ENCODE measurements at places on chromosomes 3 and 15.
A peak's percentile ranks its signal among the peaks of the same experiment; 100 is the strongest.

DNA sequence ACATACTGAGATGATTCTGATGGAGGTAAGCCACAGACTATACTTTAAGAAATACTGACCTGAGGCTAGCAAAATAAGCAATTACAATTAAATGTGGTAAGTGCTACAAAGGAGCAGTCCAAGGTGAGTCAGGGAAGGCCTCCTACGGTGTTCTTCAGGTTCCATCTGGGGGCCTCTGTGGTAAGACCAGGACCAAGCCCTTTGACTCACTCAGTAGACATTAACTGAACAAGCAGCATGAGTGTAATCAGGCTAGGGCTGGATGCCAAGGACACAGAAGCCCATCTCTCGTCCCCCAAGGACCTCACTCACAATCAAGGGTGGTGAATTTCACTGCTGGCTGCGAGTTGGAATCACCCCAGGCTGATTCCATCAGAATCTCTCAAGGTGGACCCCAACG, 37.3 kb downstream of the DZIP1L start:
- DNase-seq: no peak

DNA sequence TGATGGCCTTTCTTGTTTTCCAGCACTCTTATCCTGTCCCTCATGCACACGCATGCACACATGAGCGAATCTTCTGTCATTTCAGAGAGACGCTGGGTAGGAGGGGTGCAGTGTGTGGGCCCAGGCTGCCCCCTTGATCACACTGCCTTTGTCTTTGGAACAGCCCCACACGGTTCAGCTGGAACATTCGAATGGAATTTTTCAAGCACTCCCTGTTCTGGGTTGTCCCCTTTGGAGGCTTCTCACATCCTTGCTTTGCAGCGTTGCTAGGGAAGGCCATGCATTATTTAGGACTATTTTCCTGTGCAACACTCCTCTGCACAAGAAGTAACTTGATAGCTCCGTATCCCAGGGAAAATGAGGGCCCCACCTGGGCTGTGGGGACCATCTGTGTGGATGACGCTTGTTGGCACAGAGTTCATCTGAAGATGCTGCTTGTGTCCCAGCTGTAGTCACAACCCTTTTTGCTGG, 78.4 kb downstream of the SPSB4 start:
- DNase-seq: no peak

DNA sequence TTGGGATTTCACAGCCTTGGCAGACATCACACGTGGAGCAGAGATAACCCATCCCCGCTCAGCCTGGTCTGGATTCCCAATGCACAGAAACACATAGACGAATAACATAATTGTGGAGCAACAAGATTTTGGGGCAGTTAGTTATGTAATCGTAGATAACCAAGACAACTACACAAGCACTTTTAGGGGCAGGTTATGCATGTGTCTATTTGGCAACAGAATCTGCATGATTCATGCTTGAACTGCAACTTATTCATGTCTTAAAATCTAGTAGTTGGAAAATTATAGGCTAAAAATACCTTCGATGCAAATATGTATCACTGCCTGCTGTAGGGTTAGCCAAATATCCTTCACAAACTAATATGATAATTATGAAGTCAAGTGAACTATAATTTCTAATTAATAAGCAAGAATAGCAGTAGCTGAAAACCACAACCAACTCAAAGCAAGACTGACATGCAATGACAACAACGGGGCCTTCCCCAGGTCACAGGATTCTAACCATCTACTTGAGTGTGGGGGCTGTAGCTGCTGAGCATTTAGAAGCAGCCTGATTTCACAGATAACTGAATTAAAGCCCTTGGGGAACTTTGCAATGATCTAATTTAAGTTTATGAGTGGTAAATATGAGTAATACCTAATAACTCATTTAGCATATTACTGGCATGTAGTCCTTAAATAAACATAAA, 31.1 kb downstream of the DGKG start:
- DNase-seq: no peak

GRCh38 chr3:146491303-146491702, 21.9 kb upstream of the PLSCR2 start:
- DNase-seq: no peak

DNA sequence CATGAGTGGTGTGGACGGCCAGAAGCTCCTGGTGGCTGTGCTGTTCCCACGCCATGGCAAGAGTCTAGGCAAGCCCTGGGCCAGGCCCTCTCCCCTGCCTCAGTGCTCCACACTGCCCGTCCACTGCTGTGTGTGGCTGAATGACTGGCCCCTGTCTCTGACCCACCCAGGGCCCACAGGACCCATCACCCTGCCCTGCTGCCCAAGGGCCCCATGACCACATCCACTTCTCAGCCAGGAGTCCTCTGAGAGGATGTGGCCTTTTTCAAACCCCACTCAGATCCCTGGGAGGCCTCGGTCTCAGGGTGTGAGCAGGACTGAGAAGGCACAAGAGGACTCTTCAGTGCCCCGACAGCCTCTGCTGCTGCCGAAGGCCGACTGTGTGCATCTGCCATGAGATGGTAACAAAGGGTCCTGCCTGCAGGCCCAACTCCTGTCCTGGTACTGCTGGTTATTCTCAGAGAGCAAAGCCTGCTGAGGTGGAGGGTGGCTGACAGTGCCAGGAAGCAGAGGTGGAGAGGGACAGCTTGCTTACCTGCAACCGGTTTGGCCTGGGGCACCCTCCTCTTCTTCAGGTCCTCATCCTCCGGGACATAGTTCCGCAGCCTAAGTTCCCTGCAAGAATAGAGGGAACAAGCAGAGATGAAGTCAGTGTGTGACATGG, 47.5 kb downstream of the PTH1R start:
- no peak for DNase-seq

DNA sequence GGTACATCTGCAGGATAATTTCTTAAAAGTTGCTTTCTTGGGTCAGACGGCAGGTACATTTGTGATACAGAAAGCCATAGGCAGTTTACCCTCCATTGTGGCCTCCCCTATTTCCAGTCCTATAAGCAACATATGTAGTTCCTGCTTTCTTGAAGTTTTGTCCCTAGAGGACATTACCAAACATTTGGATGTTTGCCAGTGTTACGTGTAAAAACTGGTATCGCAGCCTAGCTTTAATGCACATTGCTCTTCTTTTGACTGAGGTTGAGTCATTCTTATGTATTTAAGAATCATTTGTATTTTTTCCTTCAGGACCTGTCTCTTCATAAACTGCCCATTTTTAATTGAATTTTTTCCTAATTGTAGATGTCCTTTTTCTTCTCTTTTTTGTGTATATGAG, 114.3 kb downstream of the DIPK2A start:
- no peak for DNase-seq

- DNase-seq: no peak
These were observed 334.3 kb downstream of the ULK4 start for GRCh38 chr3:41627477-41628087.

GRCh38 chr15:68023307-68024101, 30.6 kb upstream of the PIAS1 start:
- DNase-seq: no peak

DNA sequence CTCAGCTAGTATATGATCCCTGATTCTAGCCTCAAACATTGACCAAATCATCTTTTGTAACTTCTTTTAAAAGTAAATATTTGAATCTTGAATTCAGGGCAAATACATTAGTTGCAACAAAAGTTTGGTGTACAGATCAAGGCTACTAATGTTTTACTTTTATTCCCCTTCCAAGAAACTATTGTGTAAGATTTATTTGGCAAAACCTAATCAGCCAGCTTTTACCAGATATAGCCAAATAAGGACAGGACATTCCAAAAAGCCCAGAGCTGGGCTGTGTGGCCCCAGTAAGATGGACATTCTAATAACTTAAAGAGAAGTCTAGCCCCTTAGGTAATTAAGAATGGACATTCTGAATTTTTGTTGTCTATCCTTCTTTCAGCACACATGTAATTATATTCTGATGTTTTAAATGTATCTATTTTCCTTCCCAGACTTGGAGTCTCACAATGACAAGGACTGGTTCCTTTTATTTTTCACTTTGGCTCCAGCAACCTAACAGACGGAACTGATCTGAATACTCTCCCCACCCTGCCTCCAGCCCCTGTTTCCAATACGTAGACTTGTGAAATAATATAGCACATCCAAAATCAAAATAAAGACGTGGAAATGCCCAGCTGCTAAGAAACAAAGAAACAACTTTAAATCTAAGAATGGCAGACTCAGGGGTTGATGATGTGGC, 48.1 kb downstream of the STARD5 start:
- DNase-seq: no peak

GRCh38 chr15:38149315-38149714, 103.3 kb upstream of the SPRED1 start:
- no peak for DNase-seq

- DNase-seq: no peak
These were observed 7.1 kb downstream of the SEMA7A start for GRCh38 chr15:74426404-74427281.

DNA sequence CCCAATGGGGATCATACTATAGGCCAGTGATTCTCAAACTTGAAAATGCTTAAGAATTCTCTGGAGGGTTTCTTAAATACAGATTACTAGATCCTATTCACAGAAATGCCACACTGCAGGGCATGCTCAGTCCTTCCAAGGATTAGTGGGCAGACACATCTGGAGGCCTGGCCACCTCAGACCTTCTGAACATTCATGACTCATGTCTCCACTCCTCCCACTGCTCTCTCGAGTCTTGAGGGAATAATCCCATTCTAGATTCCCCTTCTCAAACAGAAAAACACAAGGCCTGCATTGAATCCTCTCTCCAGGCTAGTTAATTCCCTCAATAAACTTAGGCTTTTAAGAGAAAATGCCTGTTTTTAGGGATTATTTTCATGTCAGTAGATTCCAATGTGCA, 22.1 kb downstream of the ZNF621 start:
- no peak for DNase-seq

GRCh38 chr15:94164202-94164807, 67.1 kb upstream of the MCTP2 start:
- DNase-seq: peak; percentile 91

DNA sequence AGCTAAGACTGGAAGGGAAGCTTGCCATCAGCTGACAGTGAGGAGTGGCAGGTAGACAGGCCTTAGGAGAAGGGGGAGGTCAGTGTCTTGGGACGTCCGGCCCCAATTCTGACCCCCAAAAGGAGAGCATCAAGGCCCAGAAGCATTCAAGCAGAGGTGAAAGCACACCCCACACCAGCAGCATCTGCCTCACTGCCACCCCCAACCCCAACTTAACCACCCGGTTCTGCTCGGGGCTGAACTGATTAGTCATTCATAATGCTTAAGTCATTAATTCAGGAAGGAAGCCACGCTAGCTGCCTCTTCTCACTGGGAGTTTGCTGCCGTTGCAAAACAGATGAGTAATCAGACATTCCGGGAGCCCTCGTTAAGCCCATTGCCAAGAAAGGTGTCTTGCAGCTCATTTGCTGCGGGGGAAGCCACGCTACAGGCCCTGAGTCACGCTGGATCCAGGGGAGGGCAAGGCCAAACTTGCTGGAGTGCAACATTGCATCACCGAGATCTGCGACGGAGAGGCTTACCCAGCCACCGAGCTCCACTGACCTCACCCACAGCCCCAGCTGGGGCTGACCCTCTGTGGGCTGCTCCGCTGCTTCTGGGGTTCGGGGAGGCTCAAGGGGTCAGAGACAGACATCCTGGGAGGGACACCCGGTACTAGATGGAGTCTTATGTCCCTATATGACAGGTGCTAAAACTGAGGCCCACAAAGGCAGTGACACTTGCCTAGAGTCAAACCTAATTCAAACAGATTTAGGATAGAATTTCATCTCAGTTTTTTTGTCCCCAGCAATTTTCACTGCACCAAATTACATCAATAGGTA, 46.4 kb upstream of the HES1 start:
- DNase-seq: peak; percentile 91

- no peak for DNase-seq
These were observed 74.5 kb downstream of the RAB7A start for GRCh38 chr3:128800241-128801187.

GRCh38 chr3:120741837-120742197, 499 bp downstream of the RABL3 start:
- DNase-seq: no peak

DNA sequence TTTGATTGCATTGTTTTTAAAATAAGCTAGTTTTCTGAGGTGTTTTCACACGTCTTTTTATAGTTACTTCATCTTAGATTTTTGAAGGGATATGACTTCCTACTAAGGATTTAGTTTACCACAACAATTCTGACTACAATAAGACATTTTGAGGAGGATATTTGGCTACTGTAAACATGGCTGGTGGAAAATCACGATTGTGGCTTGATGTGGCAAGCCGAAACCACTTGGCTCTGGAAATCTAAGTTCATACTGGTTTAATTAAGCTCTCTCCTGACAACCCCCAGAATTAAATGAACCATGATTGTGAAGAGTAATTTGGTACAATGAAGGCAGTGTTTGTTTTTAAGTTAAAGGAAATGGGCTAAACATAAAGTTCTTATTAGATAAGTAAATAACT, 30.8 kb downstream of the ST3GAL6 start:
- no peak for DNase-seq

GRCh38 chr3:125300416-125300815, 74.7 kb downstream of the ZNF148 start:
- DNase-seq: no peak

DNA sequence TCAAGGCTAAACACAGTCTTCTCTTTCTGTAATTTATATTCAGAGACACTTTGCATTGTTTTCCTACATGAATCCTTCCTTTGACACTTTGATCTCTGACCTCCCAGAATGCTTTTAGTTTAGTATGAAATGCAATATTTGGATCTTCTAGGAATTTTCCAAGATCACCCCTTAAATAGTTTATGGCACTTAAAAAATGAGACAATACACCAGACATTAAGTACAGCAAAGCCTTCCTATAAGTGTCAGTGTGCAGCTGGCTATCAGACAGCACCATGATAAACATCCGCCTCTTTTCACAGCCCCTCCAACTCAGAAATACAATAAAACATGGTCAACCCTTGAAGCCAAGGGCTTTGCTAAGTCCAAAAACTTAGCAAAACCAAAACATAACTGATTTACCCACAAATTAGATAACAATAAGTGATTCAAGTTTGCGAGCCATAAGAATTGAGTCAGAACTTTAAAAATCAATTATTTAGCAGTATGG, 304.4 kb upstream of the LRRFIP2 start:
- DNase-seq: no peak

GRCh38 chr3:46852334-46852720, 10.9 kb downstream of the MYL3 start:
- DNase-seq: no peak

- no peak for DNase-seq
These were observed 73.0 kb downstream of the FAM43A start for GRCh38 chr3:194758716-194759115.

- no peak for DNase-seq
These were observed 86.2 kb upstream of the LRTM1 start for GRCh38 chr3:55014081-55014480.

- peak; percentile 24 for DNase-seq
These were observed 42.3 kb downstream of the CPN2 start for GRCh38 chr3:194308601-194309449.

- DNase-seq: no peak
These were observed 361 bp upstream of the STXBP5L start for GRCh38 chr3:120907659-120908029.

- peak; percentile 93 for DNase-seq
These were observed 4.1 kb upstream of the SKOR1 start for GRCh38 chr15:67820992-67821783.

GRCh38 chr3:180290300-180290699, 253.6 kb upstream of the PEX5L start:
- DNase-seq: no peak
